ENCODE measurements at places on chromosomes 13 and 19. TPM values are rescaled to one million over a fixed set of nuclear protein-coding genes. Genes with fewer than 3 reads are reported as not detected.

Gene WDR87
- total RNA-seq, result not detected

Gene EPS8L1
- 2.9 TPM for total RNA-seq

Gene ZNF613
- total RNA-seq, result 1.2 TPM

Gene SMIM17
- 0.11 TPM for total RNA-seq

Gene MAST1
- 1.4 TPM for total RNA-seq

Gene MBD3L2
- total RNA-seq, result not detected

Gene SLC6A16
- 0.95 TPM for total RNA-seq
